ENCODE measurements at places on chromosomes 3 and 15.

GRCh38 chr15:47650564-47650963, 66.7 kb upstream of the SEMA6D start:
- DNase-seq: no peak

DNA sequence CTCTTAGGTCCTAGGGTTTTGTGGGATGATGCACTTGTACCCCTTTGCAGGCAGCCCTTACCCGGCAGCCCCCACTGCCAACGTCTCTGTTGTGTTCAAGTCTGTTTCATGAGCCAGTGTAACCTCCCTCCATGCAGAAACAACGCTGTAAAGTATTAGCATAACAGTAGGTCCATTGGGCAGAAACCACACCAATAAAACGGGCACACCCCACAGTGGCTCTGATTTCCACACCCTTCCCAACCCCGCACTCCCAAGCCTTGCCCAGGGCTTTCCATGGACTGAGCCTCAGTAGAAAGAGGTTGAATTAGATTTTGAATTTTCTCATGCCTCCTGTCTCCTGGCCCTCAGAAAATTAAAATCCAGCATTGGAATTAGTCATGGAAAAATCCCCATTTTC, 124.5 kb downstream of the CACNA1D start:
- no peak for DNase-seq

GRCh38 chr3:76497636-76498035, 542.3 kb upstream of the ROBO2 start:
- no peak for DNase-seq

DNA sequence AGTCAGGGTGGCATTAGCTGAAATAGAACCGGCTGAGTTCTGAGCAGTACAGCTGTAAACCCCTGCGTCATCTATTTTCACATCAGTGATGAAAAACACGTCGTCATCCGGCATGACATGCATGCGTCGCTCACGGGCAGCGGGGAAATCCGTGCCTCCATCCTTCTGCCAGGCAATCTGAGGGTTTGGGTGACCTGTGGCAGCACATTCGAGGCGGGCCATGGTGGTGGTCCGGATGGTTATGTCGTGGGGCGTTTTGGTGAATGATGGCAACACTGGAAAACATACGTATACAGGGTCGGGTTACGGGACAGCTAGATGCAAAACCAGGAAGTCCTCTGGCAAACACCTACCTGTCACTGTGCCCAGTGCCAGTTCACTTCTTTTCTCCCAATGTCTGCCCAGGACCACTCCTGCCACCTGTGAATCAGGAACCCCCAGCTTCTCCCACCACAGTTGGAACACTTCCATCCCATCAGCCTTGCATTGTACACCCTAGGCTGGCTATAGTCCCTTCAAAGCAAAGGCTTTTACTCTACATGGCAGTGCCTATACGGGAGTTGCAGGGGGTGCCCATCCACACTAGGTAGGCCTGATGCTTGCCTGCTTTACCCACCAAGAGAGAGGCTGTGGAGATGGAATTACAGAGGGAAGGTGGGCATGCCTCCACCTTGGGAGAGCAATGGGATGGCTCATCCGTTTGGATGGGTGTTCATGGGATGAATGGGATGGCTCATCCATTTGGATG, 116.7 kb downstream of the LRIG1 start:
- DNase-seq: no peak

GRCh38 chr3:21621181-21621651, 129.8 kb downstream of the ZNF385D start:
- DNase-seq: no peak

DNA sequence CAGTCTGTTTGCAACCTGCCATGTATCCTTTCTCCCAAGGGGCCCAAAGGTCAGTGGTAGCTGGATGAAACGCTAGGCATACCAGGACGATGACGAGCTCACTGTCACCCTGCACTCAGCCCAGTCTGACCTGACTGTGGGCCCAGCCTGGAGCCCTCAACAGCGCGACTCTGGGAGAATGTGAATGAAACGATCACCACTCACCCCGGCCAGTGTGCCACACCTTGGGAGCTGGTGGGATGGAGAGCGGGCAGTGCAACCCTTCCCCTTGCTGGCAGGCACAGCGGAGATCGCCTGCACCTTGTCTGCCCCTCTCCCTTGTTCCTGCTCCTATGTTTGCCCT, 27.2 kb downstream of the SRPRB start:
- no peak for DNase-seq

DNA sequence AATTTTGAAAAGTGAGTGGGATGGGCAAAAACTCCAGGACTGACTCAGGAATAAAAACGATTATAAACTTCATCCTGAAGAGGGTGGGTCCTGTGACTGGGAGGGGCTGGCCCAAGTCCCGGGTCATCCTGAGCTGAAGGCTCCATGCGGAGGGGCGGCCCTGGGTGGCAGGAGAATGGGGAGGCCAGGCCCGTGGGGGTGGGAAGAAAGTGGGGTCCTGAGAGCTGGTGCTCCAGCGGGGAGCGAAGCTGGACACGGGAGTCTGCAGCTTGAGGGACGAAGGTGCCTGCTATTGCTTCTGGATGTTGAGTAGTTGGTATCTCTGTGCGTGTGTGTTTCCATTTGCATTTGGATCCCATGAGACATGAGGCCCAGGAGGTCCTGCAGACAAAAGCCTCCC, 4.7 kb upstream of the OCA2 start:
- DNase-seq: no peak

DNA sequence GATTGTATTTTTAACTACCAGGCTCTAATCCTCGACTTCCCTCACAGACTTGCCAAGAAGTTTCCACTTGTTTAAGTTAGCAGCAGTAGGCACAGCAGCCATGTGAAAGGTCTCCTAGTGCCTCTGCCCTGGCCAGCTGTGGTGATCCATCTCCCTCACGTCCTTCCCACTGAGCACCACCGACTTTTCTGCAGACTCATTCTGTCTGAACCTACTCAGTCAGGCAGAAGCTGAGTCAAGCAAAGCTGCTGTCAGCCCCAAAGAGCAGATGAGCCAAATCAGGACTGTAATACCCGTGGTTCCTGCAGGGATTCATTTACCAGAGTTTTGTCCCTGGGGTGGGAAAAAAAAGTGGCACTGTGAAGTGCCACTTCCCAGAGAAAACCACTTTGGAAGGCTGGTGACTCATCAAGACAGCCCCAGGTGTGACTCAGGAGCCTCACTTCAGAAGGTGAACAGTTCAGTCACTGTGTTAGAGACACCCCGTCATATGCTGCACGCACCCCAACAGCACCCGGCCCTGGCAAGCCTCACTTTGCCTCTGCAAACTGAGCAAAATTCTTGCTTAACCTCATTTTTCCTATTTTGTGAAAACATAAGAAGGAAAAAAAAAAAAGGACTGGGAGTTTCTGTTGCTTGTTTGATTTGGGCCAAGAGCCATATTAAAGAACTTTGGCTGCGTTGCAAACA, 76.0 kb downstream of the WWTR1 start:
- no peak for DNase-seq

- DNase-seq: no peak
These were observed 71.2 kb downstream of the FAM43A start for GRCh38 chr3:194756791-194757325.

GRCh38 chr3:152508705-152509104, 240.0 kb downstream of the MBNL1 start:
- no peak for DNase-seq

DNA sequence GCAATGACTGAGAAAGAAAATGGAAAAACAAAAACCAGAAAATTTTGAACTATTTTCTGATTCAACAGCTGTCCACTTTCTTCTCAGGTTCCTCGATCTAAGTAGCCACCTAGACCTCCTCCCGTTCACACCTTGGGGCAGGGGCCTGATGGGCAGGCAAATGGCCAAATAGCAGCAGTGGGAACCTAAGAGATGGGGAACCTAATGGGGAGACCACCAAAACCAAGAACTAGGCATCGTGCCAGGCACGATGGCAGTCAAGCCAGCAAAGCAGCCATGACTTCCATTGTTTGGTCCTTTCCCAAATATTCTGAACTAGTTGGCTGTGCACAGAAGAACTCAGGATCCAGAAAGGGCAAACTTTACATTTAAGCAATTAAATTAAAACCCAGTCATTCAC, 57.1 kb downstream of the CAPN7 start:
- DNase-seq: no peak

Data from stimulated activated CD4-positive, alpha-beta T cell treated with anti-CD3 and anti-CD28 coated beads, Interleukin-1b, Interleukin-23, amount 100 ng/mL, for 4 hours (primary cell).